Activated CD8-positive, alpha-beta memory T cell treated with anti-CD3 and anti-CD28 coated beads for 1 hour (primary cell): ENCODE measurements at places on chromosomes 13 and 19.

GRCh38 chr19:49019242-49019932, 2.5 kb upstream of the LHB start:
- DNase-seq: peak; percentile 50

DNA sequence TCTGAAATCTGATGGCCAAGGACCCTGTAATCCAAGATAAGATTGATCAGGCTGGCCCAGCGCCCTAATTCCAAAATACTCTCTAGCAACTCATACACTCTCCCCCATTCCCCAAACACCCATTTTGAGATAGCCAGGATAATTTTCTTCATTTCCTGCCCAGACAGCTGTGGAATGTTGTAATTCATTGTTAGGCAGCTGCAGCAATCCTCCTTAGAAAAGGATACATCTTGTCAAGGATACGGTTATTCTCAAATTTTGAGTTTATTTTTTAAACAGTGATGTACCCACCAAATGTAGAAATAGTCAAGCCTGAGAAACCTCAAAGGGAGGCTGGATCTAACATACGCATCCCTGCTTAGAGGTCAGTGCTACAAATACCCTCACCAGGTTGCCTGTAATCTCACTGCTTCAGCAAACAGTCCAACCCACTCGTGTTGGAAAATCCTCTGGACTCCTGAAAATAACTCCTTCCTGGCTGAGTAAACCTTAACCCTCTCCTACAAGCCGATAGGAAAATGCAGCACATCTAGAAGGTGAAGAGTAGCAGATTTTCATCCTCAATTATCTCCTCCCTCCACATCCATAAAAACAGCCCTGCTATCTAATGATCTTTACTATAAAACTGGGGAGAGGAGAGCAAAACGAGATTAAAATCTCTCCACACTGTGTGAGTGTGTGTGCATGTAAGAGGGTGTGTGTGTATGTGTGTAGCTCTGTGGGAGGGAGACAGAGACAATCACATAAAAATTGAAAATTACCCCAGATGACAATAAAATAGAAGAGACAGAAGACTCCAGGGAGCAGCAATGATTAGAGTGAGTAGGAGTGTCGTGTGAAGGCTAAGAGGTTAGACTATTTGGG, 683.1 kb downstream of the DIAPH3 start:
- DNase-seq: no peak

- no peak for DNase-seq
These were observed 349 bp downstream of the BCL2L12 start for GRCh38 chr19:49666120-49666444.

- no peak for DNase-seq
These were observed 8.0 kb downstream of the GPATCH1 start for GRCh38 chr19:33089010-33089409.

DNA sequence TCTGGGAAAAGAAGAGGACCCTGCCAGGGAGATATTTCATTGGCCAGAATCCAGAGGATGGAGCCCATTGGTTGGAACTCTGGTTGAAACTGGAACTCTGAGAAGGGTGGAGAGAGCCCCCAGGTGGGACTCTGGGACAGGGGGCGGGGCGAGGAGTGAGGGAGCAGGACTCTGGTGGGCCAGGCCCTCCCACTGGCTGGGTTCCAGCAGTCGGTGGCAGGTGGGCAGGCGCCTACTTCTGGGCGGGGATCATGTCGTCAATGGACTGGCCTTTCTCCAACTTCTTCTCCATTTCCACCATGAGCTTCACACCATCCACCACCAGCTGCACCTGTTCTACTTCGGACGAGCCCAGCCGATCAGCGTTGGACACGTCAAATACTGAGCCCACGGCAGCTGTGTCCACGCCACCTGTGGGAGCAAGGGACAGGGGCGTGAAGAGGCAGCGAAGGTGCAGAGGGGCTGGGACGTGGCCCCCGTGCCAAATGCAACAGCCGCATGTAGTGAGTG, 16.1 kb downstream of the CKM start:
- DNase-seq: no peak

DNA sequence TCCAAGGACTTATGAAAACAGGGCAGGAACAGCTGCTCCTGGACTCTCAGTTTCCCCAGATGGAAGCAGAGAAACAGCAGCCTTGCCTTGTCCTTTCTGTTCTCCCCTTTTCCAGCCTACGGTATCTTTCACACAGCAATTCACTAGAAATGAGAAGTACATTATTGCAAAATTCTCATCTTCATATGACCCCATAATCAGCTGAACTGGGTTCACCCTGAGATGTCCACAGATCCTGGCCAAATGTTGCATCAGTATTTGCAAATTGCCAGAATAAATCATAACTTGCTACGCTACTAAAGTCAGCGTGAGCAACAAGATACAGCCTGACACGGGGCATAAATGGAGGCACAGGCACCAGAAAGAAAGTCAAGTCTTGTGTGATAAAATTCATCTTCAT, 16.1 kb downstream of the VSTM1 start:
- DNase-seq: no peak

DNA sequence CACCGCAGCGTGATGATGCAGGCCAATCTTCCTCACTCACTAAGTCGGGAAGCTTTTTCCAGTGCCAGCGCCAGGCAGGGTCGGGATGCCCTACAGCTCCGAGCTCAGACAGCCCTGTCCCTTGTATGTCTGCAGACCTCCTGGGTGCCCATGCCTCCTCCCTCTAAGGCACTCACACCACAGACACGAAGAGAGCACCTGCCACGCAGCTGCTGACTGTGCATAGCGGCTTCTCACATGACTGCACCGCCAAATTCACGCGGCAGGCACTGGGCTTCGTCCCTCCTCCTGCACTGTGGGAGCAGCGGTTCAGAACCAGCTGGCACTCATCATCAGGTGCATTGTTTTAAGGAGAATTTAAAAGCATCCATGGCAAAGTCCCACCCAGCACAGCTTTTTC, 88.1 kb downstream of the SLC7A1 start:
- DNase-seq: no peak

- no peak for DNase-seq
These were observed 56.1 kb downstream of the MAP4K1 start for GRCh38 chr19:38561658-38562057.

DNA sequence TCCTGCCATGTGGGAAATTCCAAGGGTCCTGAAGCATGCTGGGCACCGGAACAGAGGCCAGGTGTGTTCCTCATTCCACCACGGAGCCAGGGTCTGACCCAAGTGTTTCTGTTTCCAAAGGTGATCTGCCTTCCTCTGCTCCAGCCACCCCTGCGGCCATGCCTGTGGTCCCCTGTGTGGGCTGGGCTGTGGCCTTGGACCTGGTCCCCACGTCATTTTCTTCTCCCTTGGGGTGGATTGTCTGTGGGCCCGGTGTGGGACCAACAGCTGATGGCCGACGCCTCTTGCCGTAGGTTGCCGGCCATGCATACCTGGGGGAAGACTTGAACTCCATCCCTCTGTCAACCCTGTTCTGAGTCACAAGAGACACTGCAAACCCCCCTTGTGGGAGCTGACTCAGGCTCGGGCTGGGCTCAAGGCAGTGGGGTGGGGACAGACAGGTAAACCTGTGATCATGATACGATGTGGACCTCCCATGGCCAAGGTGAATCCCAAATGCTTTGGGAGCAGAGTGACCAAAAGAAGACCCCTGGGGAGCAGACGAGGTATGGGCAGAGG, 35.0 kb downstream of the ATP11A start:
- DNase-seq: no peak

DNA sequence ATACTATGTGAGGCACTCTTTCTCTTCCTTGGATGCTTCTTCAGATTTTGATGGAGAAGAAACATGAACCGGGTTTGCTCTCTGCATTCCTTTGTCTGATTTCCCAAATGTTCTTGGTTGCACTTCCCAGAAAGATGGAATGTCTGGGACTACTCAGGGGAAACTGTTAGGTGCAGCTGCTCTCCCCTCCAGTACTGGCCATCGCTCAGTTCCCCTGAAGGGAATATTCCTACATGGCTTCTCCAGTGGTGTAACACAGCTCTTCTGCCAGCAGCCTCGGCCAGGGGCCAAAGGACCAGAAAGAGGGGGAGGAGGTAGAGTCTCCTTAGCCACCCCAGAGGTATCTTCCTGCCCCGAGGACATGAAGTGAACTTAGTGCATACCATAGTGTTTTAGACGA, 33.5 kb upstream of the SPRY2 start:
- no peak for DNase-seq

GRCh38 chr13:33100886-33101285, 84.7 kb downstream of the KL start:
- no peak for DNase-seq

GRCh38 chr13:87953381-87953780, 282.2 kb downstream of the SLITRK5 start:
- DNase-seq: no peak

GRCh38 chr19:335072-335471, 9.5 kb downstream of the MIER2 start:
- DNase-seq: no peak

GRCh38 chr13:27440408-27440807, 10.0 kb downstream of the MTIF3 start:
- no peak for DNase-seq

- DNase-seq: no peak
These were observed 35.8 kb upstream of the ZNF724 start for GRCh38 chr19:23285948-23286347.
